ENCODE measurements at places on chromosomes 7 and 10.

- DNase-seq, result no peak
Measured at GRCh38 chr10:89120931-89121763, 86.0 kb downstream of the CH25H start.

DNA sequence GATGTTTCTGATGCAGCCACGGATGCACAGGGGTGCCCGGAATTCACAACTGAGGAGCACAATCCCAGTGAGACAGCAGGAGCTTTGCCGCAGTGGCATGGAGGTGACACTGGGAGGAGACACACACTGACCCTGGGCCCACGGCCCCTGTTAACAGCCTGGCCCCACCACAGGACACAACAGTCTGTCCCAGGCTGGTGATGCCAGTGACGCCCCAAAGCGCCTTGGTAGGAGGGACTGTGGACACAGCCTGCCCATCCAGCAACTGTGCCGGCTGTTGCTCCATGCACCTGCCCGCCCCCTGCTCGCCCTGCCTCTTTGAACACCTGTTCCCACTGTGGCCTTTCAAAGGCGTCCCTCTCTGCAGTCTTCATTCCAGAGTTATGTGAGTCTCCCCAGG, 49.8 kb downstream of the KLF6 start:
- no peak for DNase-seq

DNA sequence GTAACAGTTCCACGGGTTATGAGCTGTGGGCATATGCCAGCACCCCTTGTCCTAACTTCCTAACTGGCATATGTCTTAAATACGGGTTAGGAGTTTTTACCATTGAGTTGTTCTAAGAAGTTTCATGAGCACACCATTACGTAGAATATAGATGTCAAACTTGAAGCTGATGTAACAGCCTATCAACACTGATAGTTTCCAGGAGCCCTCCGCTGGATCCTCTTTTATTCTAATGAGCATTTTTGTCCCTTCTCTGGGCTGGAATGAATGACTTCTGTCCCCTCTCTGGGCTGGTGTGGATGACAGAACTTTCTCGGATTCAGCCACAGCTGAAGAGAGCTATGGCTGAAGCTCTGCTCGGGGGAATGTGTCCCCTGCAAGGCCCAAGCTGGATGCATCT, 256.3 kb downstream of the SORCS1 start:
- no peak for DNase-seq

DNA sequence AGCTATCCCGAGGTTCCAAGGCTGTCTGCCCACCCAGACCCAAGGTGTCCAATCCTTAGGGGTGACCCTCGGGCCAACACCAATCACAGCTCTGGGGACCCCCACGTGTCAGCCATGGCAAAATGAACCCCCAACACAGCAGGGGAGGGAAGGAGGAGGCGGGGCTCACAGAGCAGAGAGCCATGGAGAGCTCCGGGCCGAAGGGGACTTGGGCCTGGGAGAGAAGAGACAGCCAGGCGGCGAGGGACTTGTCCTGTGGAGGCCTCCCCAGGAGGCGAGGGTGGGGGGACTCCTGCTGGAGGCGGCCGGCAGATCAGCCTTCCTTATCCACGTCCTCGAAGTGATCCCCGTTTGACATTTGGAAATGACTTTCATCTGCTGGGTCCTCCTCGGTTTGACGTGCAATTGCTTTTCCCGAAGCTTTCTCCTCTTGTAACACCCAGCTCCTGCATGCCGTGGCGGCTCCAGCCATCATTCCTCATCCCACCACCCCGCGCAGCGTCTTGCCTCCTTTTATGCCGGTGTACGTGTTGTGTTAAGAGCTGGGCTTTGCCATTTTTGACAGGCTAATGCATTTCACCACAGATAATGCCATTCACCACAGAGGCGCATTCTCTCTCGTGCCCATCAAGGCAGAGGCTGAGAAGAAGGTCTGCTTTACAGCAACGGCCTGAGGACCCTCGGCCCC, 337.4 kb downstream of the DNAJB6 start:
- DNase-seq, result no peak

GRCh38 chr10:43141421-43141820, 3.2 kb downstream of the CSGALNACT2 start:
- DNase-seq, result no peak

GRCh38 chr7:153840861-153841260, 211.3 kb upstream of the DPP6 start:
- no peak for DNase-seq

DNA sequence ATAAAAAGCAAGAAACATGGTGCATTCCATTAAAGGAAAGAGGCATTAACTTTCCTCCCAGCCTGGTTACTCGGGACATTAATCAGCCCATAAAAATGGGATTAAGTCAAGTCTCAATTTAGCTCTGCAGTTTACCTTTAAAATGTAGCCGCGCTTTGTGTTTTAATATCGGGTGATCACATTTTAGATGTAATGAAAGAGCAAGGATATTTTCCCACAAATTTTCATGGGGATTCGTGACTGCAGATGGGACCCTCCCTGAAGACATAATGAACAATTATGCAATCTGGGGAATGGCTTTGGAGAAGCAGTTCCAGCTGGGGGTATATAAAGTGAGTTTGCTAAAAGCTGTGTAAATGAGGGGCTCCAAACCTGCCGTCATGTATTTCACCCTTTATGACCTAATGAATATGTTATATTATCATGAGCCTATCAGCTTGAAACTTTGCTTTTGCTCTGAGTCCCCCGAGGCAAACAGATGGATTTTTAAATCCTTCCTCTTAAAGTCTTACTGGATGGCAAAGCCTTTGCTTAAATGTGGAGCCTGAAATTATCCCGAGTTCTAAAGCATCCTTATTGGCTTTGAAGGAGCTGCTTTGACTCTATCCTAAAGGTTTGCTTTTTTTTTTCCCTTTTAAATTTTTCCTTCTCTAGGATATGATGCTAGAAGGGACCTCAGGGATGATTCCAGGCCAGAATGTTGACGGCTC, 31.8 kb downstream of the BAMBI start:
- no peak for DNase-seq

DNA sequence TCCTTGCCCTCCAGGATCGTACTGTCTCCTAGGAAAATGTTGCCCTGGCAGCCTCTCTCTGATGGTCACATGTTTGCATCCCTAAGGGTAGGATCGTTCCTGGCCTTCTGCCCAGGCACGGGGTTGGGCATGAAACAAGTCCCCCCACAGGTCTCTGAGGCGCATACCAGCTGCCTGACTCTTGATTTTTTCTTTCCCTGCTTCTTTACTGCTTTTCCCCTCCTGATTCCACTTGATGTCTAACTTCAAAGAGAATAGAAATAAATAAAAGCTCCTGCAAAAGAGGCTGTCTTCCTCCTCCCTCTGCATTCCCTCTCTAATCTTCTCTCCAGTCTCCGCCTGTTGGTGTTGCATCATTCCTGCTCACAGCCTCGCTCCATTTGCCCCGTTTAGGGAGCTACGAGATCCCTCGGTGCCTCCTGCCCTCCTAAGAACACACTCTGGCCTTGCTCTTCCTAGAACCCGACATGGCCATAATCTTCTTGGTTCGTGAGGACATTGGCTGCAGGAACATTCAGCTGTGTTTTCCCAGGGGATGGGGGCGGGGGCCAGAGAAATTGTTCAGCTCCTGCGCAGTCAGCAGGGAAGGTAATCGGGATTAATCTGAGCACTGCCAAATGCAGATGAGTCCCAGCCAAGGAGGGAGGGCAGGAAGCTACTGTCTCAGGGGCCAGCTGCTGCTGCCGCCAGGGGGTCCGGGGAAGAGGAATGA, 26.0 kb downstream of the LEP start:
- DNase-seq, result peak; percentile 88

GRCh38 chr10:14032406-14032998, 298.2 kb downstream of the FRMD4A start:
- DNase-seq, result no peak

DNA sequence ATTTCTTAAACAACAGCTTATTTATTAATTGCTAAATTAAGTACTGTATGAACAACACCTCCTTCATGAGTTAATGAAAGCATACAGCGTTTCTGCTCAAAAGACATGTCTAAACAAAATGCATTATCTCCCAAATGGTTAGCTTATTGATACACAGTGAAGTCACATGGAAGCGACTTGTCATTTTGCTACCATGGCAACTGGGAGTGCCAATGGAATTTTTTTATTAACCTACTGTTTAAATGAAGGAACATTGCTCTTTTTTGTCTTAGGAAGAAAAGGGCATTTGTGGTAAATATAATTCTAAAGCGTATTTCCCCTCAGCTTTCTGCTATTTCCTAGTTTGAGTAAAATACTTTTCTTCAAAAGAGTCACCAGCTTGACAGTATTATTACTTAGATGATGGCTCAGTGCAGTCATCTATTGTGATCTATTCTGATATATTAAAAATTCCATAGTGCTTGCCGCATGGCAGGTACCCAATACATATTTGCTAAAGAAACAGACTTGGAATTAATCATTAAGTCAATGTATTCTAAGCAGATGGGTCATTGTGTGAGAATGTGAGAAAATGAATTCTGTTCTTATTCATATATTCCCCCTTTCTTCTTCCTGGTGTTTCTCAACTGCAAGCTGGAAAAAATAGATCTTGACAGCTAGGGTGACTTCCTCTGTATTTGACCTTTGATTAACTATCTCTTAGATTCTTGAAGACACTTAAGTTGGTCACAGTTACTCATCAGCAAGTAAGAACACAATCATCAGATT, 818.3 kb downstream of the MAGI2 start:
- no peak for DNase-seq

DNA sequence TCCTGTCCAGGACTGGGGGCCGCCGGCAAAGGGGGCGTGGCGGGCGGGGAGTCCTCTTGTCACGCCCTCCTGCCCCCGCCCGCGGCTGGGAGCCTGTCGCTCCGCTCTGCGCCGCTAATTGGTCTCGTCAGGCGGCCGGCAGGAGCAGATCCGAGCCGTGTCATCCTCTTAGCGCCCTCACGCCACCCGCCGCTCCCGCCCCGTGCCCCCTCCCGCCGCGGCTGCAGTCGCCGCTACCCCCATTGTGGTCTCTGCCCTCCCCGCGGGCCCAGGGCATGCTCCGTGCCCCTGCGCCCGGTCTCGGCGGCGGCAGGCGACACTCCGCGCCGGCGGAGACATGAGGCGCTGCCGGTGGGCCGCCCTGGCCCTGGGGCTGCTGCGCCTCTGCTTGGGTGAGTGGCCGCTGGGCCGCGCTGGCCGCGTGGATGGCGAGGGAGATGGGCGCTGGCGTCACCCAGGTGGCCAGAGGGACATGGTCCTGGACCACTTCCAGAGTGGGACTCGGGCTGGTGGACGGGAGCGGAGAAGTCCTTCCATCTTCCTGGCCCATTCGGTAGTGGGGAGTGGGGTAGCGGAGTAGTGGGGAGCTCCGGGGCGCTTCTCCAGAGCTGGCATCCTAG, at the start of gene CDHR1:
CDHR1 (plus strand) TSS at position 114 of the 620 bp plus-strand sequence; CDS start at position 338, 224 bp downstream.
- no peak for DNase-seq

GRCh38 chr7:29783671-29784070, 22.6 kb upstream of the WIPF3 start:
- no peak for DNase-seq

- peak; percentile 32 for DNase-seq
Measured at GRCh38 chr7:79984210-79984609, 150.4 kb upstream of the GNAI1 start.

DNA sequence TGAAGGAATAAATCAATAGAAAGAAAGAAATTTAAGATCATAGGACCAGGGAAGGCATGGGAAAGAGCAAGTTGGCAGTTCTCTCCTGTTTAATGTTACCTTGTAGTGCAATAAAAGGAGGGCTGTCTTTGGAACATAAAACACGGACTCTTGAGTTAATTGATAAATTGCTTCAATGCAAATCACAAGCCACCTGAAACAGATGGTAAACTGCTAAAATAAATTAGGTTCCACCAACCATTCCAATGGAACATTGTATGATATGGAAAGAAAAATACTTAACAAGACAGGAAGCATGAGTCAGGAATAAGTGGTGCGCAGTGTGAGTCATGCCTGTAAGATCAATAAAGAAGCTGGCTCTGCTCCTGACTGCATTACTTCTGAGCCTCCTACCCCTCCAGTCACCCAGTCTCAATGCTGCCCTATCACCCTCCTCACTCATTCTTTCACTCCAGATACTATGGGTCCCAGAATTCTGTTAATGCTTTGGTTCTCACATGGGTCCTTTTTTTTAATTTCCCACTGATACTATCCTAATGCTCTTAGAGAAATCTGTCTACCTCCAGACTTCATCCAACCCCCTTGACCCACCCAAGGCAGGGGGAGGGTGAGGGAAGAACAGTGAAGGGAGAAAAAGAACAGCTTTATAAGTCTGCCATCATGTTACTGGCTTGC, 78.9 kb downstream of the LRRC17 start:
- peak; percentile 90 for DNase-seq

GRCh38 chr7:84913731-84914130, 273.1 kb downstream of the SEMA3D start:
- DNase-seq, result peak; percentile 58

- DNase-seq, result peak; percentile 18
Measured at GRCh38 chr10:121873236-121873635, 54.6 kb downstream of the ATE1 start.

GRCh38 chr7:50867034-50867356, 84.3 kb upstream of the GRB10 start:
- DNase-seq, result no peak

DNA sequence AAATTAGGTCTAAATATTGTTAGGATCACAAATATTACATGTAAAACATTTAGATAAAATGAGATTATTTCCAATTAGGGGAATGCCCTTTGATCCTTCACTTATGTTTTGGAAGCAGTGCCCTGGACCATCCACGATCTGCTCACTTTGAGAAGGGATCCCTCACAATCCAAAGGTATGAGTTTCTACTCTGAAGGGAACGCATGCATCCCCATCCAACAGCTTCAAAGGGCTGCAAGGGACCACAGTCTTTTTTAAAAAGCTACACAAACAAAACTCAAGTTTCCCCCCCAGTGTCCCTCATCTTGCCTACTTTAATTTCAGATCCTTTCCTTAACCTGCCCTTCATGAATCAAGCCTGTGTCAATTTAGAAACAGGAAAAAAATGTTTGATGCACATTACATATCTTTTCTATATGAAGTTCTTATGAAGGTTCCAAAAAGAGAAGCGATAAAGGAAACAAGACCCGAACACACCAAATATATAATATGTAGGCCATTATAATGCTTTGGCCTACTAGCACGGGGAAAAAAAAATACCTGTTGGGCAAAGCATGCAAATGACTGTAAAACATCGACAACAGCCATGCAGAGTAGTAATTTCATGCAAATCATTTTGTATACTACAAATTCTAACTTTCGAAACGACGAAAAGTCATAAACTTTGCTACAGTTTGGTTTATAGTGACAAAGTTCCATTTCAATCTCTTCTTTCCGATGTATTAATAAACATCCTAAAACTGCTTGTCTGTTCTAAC, 2.0 kb downstream of the EIF3A start:
- no peak for DNase-seq
